ENCODE measurements at places on chromosomes 3 and 15. TPM values are rescaled to one million over a fixed set of nuclear protein-coding genes. Genes with fewer than 3 reads are reported as not detected.

TRIM59 gene
- 14.7 TPM for polyA plus RNA-seq

DNA sequence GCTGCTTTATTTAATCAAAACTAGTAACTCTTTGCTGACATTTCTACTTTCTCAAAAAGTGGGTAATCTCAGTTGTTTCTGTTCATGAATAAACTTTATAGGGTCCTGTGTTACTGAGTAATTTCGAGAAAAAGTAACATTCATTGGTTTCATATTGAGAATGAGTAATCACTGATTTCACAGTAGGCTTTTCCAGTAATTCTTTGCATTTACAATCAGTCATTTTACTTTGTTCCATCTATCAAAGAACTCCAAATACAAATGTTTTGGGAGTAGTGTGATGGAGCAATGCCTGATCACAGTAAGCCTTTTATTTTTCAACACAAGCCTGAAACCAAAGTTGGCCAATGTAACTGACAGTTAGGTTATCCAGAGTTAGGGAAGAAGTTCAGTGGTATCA is 353.6 kb downstream of the ULK4 start:
- H3K4me1 ChIP-seq, result no peaks in the 10 kb centered on the region
- no peaks in the 10 kb centered on the region for H3K27me3 ChIP-seq
- no peak for DNase-seq

DNA sequence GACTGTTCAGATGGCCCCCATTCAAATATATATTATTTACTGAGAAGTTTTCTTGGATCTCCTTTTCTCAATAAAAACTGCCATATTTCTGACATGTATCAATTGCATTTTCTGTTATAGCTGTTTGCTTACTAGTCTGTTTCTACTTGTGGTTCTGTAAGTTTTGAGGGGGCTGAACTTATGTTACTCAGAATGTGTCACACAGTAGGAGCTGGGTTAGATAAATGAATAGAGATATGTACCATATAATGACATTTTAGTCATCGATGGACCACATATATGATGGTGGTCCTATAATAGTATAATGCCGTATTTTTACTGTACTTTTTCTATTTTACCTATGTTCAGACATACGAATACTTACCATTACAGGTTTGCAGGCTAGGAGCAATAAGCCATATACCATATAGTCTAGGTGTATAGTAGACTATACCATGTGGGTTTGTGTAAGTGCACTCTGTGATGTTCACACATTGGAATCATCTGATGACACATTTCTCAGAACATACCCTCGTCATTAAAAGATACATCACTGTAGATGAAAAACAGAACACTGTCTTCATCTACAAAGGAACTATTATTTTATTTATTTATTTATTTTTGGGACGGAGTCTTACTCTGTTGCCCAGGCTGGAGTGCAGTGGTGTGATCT is 22.3 kb downstream of the PPP4R2 start:
- peaks cover 8% of the 10 kb centered on the region for H3K36me3 ChIP-seq
- H3K4me1 ChIP-seq, result peaks cover 60% of the 10 kb centered on the region
- H3K4me3 ChIP-seq, result no peak overlapping the region
- H3K27me3 ChIP-seq, result no peaks in the 10 kb centered on the region
- no peak overlapping the region for H3K27ac ChIP-seq

AMT gene
- 1.9 TPM for polyA plus RNA-seq

DNA sequence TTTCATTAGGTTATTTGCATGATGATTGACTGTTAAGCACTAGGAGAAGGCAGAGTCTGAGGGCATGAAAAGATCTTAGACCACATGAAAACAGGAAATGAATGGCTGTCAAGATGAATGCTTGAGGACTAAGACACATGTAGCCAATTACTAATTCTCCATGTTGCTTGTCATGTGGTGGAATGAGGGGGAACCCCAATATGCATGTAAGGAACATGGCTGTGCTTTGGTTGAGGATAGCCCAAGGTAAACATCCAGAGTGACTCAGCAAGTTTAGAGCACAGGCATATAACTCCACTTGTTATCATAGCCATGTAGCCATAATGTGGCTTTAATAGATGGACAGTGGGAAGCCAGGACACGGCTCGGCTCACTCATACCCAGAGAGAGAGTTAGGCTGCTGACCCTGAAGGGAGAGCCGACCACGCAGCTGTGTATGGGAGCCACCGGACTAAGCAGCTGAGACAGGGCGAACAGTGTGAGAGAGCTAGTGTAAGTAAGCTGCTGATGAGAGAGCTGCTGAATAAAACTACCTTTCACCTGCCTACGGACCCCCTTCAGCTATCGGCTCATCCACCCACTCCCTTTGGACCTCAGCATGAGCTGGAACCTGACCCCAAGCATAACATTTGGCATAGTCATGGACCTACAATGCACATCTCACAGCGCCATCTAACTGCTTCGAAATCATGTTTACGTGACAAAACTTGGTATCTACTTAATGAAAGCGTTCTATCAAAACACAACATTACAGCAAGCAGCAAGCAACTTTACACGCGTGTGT is 37.6 kb downstream of the ANO10 start:
- H3K4me1 ChIP-seq, result peaks cover 17% of the 10 kb centered on the region
- no peak for DNase-seq
- no peak overlapping the region for H3K4me3 ChIP-seq
- H3K27me3 ChIP-seq, result no peaks in the 10 kb centered on the region

DNA sequence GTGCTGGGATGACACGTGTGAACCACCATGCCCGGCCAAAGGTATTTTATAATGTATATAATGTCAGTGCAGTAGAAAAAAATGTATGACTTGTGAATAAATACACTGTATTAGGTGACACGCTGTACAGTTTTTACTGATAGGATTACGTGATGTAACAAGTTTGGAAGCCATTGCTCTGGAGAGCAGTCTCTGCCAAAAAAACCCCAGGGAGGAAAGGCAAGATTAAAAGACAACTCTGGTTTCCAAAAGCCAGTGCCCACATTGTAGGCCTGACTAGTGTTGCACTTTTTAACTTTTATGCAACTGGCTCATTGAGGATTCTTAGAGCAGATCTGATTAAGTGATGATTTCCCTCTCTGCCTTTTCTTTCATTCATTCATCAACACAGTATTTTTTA is 62.0 kb upstream of the SLC2A2 start:
- no peak for DNase-seq
- H3K27ac ChIP-seq, result no peak overlapping the region
- peaks cover 52% of the 10 kb centered on the region for H3K36me3 ChIP-seq
- H3K4me3 ChIP-seq, result no peak overlapping the region
- no peaks in the 10 kb centered on the region for H3K4me1 ChIP-seq

DNA sequence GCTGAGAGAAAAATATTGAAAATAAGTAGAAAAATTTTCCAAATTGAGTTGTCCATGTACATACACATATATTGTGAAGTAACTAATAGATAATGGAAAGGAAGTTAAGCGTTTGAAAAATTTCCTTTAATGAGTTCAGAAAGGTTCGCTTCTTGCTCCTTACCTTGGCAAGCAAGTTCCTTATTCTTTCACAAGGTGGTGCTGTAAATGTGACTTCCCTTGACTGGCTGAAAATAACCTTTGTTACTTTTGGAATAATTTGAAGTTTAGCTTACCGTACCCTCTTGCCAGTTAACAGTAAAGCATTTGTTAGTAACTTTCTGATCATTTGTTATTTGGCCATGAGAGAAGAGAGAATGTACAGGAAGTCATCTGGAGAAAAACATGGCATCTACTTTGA is 41.6 kb downstream of the PYDC2 start:
- H3K27ac ChIP-seq, result no peak overlapping the region
- H3K36me3 ChIP-seq, result no peaks in the 10 kb centered on the region
- no peaks in the 10 kb centered on the region for H3K27me3 ChIP-seq
- no peak for DNase-seq
- H3K4me1 ChIP-seq, result no peaks in the 10 kb centered on the region

TUSC7 gene
- polyA plus RNA-seq, result not detected

FMN1 gene
- 0.42 TPM for polyA plus RNA-seq

GRCh38 chr15:84830036-84830435 is 12.9 kb downstream of the ALPK3 start:
- H3K27me3 ChIP-seq, result no peaks in the 10 kb centered on the region
- no peaks in the 10 kb centered on the region for H3K36me3 ChIP-seq
- no peaks in the 10 kb centered on the region for H3K4me1 ChIP-seq
- H3K4me3 ChIP-seq, result no peak overlapping the region
- DNase-seq, result no peak
- H3K27ac ChIP-seq, result no peak overlapping the region

- peaks cover 3% of the 10 kb centered on the region for H3K36me3 ChIP-seq
- DNase-seq, result no peak
- no peaks in the 10 kb centered on the region for H3K27me3 ChIP-seq
- no peak overlapping the region for H3K4me3 ChIP-seq
- peaks cover 19% of the 10 kb centered on the region for H3K4me1 ChIP-seq
- H3K27ac ChIP-seq, result no peak overlapping the region
Observed at GRCh38 chr3:58355179-58355578, 22.5 kb downstream of the PXK start.

DNA sequence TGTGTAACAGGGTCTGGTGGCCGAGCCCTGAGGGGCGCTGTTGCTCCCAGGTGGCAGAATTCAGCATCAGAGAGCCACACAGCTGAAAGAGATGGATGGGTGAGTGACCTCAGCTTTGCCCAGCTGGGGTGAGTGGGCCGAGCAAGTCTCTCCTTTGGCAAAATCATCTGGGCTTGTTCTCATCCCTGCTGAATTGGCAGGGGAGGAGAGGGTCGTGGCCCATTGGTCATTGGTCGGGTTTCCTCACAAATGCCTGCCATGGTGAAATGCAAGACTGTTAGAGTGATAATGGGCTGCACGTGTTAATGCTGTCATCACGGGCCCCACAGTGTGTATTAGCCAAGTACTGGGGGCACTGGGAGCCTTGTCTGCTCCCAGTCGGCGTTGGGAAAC is 15.9 kb downstream of the ABHD2 start:
- H3K27ac ChIP-seq, result no peak overlapping the region
- H3K4me3 ChIP-seq, result no peak overlapping the region
- H3K27me3 ChIP-seq, result no peaks in the 10 kb centered on the region
- peaks cover 42% of the 10 kb centered on the region for H3K36me3 ChIP-seq
- DNase-seq, result no peak
- peaks cover 40% of the 10 kb centered on the region for H3K4me1 ChIP-seq

SPTSSB gene
- not detected for polyA plus RNA-seq

Measured in naive thymus-derived CD8-positive, alpha-beta T cell (primary cell).